Stimulated activated CD8-positive, alpha-beta memory T cell treated with anti-CD3 and anti-CD28 coated beads, Interleukin-4, amount 100 ng/mL, for 24 hours (primary cell): ENCODE measurements at places on chromosomes 11 and 22.

DNA sequence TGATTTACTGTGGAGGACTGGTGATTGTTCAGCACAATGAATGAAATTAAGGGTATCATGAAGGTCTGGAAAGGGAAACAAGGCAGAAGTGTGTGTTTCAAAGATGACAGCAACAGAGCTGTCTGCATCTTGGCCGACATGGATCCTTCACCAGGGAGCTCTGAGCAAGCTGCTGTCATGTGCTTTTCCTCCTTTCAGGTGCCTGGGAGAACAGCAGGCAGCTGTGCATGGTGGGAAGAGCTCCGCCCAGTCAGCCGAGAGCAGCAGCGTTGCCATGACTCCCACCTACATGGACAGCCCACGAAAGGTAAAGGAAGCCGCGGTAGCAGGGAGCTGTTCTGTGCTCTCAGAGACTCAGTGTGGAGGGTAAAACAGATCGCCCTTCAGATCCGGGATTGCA lies 87.1 kb upstream of the YWHAH start:
- DNase-seq, result no peak

GRCh38 chr11:80980227-80980626 lies 1539.4 kb upstream of the TENM4 start:
- DNase-seq, result no peak

DNA sequence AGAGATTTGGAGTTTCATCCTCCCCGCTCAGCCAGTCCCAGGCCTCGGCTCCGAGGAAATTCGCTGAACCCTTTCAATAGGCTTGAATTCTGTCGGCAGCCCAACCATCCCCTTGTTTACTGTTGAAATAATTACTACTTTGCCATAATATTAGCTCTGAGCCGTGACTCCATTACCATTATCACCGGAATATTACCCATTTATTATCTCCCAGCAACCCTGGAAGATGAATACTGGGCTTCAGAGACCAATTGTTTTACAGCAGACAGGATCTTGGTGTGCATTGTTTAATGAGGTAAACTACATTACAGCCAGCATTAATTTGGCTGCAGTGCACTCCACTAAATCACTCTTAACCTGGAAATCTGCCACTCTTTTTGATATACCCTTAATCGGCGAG lies 867.4 kb downstream of the NTM start:
- DNase-seq, result no peak

DNA sequence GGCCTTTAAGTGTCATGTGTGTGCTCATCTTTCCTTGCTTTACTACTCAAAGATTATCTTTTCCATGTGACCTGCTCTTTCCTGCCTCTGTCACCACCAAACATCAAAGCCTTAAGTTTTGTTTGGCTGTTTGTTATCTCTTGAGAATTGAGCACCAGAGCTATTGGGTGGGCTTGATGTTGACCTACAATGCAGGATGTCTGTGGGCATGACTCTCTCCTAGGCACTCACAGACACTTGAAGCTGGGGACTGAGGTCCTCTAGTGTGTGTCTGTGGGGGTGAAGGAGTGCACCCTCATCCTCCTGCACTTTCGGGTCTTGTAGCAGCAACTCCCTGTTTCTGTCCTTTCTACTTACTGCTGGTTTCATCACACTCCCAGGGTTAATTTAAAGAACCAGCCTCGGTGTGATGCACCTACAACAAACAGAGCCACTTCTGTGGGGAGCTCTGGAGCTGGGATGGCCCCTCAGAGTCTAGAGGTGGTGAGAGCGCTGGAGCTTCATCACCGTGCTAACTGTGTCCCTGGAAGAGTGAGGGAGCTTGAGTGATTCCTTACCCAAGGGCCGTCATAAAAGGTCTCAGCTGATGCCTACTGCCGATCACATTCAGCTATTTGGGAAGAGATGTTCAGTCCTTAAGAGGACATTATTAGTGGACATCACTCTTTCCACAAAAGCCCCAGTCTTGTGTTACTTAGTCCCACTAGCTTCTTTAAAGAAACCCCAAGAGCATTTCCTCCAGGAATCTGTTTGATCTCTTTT lies 56.3 kb downstream of the LRRC74B start:
- DNase-seq, result no peak

DNA sequence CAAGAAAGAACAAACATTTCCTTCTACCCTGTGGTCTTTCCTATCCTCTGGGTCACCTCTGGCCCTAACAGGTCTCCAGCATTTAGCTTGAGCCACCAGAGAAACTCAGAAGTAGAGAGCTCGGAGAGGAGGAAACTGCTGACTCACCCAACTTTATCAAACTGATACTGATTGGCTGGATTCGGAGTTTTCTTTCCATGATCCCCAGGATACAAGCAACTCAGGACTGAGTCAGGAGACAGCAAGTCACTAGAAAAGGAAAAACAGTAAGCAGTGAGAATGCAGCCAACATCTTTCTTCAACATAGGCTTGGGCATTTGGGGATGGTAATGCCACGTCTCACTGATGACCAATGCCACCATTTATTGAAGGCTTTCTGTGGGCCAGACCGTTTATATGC lies 32.7 kb downstream of the THOC5 start:
- no peak for DNase-seq

GRCh38 chr11:121889186-121889585 lies 226.8 kb downstream of the BLID start:
- DNase-seq, result no peak

DNA sequence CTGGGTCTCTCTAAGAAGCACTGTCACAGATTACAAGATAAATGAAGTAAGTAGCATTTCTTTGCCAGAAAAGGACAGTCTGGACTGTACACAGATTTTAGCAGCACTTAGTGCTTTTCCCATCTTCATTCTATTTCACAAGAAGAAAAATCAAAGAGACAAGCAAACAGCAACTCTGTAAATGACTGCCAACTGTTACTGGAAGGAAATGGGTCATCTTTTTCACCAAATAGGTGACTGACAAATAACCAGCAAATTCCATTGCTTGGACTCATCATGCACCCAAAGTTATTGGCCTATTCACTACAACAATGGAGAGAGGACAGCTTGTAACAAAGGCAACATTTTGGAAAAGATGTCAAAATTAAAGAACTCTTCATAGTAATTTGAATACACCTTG lies 28.9 kb upstream of the CARD18 start:
- no peak for DNase-seq

- no peak for DNase-seq
Measured at GRCh38 chr22:47535681-47536080, 773.2 kb downstream of the TBC1D22A start.

DNA sequence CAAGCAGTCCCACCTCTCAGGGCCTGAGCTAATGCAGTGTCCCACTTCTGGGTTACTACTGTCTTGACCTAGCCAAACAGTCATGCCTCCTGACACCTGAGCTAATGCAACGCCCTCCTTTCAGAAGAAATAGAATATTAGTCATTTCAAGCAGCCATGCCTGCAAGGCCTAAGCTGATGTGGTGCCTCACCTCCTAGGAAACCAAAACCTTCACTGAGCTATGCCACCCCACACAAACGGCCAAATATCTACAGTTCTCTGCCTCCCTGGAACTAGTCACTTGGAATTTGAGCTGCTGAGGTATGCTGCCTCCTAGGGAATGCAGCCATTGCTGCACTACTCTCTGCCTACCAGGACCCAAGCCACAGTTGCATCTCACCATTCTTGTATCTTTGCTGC lies 8.3 kb upstream of the MS4A6E start:
- DNase-seq, result no peak

DNA sequence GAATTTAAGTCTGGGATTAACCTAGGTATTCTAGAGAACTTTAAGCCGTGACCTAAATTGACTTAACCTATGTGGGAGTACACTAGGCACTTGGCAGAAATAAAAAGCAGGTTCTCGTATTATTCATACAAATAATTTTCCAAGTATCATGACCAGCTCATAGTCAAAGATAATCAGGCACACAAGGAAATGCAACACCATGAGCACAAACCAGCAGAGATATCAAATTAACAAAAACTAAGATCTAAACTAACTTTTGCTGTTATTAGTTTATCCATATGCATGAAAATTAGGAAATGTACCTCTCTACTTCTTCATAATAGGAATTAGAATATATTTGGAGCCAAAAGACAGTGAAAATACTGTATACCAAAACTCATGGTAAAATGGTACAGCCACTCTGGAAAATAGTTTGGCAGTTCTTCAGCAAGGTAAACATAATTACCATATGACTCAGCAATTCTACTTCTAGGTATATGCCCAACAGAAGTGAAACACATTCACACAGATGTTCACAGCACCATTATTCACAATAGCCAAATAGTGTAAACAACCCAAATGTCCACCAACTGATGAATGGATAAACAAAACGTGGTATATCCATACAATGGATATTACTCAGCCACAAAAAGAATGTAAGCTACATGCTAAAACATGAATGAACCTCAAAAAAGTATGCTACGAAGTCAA lies 154.1 kb downstream of the ENTHD1 start:
- DNase-seq, result no peak

DNA sequence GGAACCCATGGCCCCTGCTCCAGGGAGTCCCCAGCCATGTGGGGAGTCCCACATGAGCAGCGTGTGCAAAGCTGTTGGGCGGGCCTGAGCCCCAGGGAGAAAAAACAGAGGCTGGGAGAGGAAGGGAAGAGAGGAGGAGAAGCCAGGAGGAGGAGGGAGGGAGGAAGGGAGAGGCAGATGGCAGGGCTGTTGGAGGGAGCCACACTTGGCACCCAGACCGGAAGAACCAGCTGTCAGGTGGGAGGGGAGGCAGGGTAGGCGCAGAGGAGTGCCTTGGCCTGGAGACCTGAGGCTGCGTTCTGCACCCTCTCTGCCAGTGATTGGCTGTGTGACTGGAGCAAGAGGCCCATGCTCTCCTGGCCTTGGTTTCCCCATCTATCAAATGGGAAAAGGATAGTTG lies 6.7 kb downstream of the SYNGR1 start:
- DNase-seq, result no peak

GRCh38 chr11:117849781-117850414 lies 25.4 kb upstream of the FXYD2 start:
- DNase-seq, result no peak

GRCh38 chr11:24056051-24056450 lies 440.8 kb upstream of the LUZP2 start:
- DNase-seq, result no peak
